Uterine smooth muscle cell (primary cell): ENCODE measurements at places on chromosomes 7 and 10. TPM values are rescaled to one million over a fixed set of nuclear protein-coding genes. Genes with fewer than 3 reads are reported as not detected.

Gene LRRD1
- 0.11 TPM in 1 of 2 replicates, not detected in the other for total RNA-seq

Gene AEBP1
- total RNA-seq = 62.5 and 165 TPM in 2 replicates

Gene GALNT17
- total RNA-seq = under 0.01 TPM in 1 of 2 replicates, not detected in the other

Gene XRCC2
- 1.6 and 7.5 TPM in 2 replicates for total RNA-seq

Gene ZNF467
- total RNA-seq = 0.22 and 0.62 TPM in 2 replicates

Gene DNAH11
- under 0.01 and 1.00 TPM in 2 replicates for total RNA-seq

Gene APBB1IP
- total RNA-seq = 0.11 and 0.37 TPM in 2 replicates

Gene GJD4
- 0.12 TPM in 1 of 2 replicates, not detected in the other for total RNA-seq

Gene FANK1
- total RNA-seq = 2.2 and 3.7 TPM in 2 replicates

Gene IQUB
- 0.50 and 0.55 TPM in 2 replicates for total RNA-seq

Gene CEP55
- 26.0 and 117 TPM in 2 replicates for total RNA-seq

Gene ITPRIP
- total RNA-seq = 18.6 and 19.1 TPM in 2 replicates

Gene ANKRD1
- total RNA-seq = 0.75 and 1.00 TPM in 2 replicates

Gene KNDC1
- 1.3 and 3.2 TPM in 2 replicates for total RNA-seq

Gene LRRC18
- not detected in 2 replicates for total RNA-seq

Gene VSTM4
- 1.1 and 2.2 TPM in 2 replicates for total RNA-seq

Gene GRID2IP
- total RNA-seq = not detected in 2 replicates

Gene PLXDC2
- 0.77 and 6.9 TPM in 2 replicates for total RNA-seq

Gene PROSER2
- 0.44 and 1.6 TPM in 2 replicates for total RNA-seq

Gene CHST15
- total RNA-seq = 4.6 and 6.5 TPM in 2 replicates

Gene NPM3
- 156 and 182 TPM in 2 replicates for total RNA-seq

Gene CDC14C
- total RNA-seq = not detected in 2 replicates

Gene PTN
- 23.8 and 32.1 TPM in 2 replicates for total RNA-seq

Gene ACSL5
- 0.22 and 0.50 TPM in 2 replicates for total RNA-seq

Gene VAX1
- total RNA-seq = not detected in 2 replicates

Gene KCNMA1
- 169 and 183 TPM in 2 replicates for total RNA-seq
